Fibroblast of skin of abdomen (primary cell): ENCODE measurements at places on chromosomes 1 and 21.
A peak's percentile ranks its signal among the peaks of the same experiment; 100 is the strongest.

DNA sequence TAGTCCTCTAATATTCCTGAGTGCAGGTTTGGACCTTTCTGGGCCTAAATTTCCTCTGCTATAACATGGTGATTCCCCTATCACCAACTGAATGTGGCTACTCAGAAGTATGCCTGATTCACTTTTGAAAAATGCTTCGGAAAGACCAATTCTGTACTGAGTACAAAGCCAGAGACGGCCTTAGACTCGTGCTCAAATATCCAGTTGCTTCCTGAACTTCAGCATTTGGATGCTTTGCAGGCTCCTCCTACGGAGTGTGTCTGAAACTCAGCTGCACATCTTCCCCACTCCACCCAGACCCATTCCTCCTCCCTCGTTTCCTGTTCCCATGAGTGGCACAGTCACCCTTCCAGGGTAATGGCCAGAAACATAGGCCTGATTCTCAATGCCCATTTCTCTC, 98.4 kb upstream of the GADD45A start:
- peak; percentile 51 for DNase-seq

DNA sequence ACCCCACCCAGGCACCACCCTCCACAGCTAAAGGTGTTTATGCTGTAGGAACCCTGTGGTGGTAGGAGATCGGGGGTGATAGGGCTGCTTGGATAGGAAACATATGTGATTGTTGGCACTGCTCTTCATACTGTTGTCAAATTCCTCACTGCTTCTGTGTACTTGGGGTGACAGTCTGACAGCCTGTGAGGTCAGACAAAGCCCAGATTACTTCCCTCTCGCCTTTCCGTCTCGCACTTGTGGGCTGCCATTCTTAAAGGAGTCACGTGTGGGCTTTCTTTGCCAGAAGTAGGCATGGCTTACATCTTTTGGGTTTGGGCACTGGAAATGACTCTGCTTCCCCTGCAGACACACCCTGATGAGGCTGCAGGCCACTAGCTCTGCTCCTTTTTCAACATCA, 363.8 kb downstream of the DISC1 start:
- peak; percentile 18 for DNase-seq

DNA sequence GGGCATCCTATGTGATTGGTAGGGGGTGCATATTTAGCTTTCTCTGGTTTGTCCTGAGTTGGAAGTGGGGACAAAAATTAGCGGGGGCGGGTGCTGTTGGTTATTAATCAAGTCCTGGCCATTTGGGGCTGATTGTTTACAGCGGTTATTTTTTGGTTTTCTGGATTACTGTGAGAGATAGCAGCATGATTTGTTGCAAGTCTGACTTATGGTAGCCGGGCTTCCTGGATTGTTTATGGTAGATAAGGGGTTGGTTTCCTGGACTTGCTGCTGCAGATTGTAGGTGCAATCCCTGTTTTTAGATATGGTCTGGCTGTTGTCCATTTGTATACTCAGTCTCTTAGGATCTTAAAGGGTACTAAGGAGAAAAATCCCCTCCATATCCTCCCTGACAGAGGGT, 12.1 kb upstream of the PROK1 start:
- no peak for DNase-seq

GRCh38 chr1:84632137-84632536, 57.9 kb upstream of the CTBS start:
- no peak for DNase-seq

DNA sequence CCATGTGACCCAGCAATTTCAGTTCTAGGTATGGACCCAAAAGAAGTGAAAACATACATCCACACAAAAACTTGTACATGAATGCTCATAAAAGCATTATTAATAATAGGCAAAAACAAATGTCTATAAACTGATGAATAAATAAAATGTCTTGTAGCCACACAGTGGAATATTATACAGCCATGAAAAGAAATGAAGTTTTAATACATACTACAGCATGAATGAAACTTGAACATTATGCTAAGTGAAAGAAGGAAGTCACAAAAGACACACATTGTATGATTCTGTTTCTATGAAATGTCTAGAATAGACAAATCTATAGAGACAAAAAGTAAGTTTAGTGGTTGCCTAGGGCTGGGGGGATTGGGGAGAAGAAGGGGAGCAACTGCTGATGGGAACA, 130.2 kb downstream of the CDC7 start:
- no peak for DNase-seq
